NCI-H1694 (cell line): ENCODE measurements at places on chromosomes 5 and 9.

- DNase-seq = no peak
Measured at GRCh38 chr9:97808972-97809371, 44.1 kb upstream of the FOXE1 start.

- no peak for DNase-seq
Measured at GRCh38 chr5:172245046-172245445, 38.5 kb downstream of the UBTD2 start.

DNA sequence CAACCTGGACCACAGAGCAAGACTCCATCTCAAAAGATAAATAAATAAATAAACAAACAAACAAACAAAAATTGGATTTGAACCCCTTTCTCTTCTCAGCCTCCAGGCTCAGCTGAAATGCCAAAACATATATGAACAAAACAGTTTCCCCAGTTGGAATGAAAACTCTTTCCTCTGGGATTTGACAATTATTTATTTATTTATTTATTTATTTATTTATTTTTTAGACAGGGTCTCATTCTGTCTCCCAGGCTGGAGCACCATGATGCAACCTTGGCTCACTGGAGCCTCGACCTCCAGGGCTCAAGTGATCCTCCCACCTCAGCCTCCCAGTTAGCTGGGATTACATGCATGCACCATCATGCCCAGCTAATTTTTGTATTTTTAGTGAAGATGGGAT is 6.0 kb upstream of the STXBP1 start:
- DNase-seq = no peak

DNA sequence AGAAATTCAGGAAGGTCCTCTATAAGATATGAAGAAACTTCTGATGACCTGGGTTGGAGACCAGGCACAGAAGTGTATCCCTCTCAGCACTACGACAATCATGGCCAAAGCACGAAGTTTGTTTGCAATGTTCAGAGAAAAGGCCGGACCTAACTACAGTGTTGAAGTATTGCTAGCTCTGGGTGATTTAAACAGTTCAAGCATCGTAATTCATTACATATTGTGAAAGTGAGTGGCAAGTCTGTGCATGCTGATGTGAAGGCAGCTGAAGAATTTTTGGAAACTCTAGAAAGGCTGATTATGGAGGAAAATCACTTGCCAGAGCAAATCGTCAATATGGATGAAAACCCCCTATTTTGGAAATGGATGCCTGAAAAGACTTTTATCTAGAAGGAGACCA is 67.2 kb upstream of the PANK3 start:
- DNase-seq = no peak

GRCh38 chr9:129394886-129395279 is 216.8 kb upstream of the IER5L start:
- no peak for DNase-seq

DNA sequence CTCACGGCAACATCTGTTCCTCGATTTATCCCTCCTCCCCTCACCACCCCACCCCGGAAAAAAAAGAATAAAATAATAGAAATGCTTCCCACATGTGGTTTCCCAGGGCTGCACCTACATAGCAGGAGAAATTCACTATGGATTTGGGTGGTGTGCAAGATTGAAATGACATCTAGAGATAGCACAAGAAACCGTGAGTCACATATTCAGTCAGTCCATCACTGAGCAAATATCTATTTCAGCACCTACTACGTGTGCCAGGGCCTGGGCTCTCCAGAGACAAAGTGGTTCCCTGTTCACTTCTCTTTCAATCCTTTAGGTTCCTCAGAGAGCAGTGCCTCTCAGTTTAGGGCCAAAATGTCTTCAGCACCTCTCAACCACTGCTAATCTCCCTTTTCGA is 45.0 kb upstream of the TTC1 start:
- DNase-seq = no peak

- no peak for DNase-seq
Measured at GRCh38 chr9:75000835-75001234, 27.3 kb downstream of the CARNMT1 start.

GRCh38 chr9:8020186-8020585 is 220.6 kb upstream of the DMAC1 start:
- no peak for DNase-seq

DNA sequence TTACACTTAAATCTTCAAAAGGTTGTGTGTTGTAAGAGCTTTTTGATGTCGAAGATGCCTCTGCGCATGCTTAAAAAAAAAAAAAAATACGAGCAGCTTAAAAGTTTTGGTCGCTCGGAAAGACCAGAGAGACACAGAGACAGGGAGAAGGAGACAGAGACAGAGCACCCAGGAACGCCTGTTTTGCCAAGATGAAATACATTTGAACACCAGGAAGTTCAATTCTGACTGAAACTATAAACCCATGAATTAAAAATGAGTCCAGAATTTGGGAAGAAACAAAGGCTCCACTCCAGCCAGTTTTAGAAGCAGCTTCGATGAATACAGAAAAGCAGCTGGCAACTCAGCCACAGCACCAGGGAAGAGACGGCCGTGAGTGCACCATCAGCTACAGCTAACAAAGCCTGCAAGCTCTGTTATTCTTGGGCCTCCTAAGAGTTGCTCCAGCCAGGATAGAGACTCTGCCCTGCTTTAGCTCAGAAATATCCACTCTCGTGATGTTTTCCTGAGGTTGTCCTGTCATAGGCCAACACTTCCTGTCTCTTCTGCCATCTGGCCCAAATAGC is 2.5 kb upstream of the ZNF474 start:
- DNase-seq = no peak

- DNase-seq = no peak
Measured at GRCh38 chr5:174849426-174849825, 125.0 kb downstream of the MSX2 start.

DNA sequence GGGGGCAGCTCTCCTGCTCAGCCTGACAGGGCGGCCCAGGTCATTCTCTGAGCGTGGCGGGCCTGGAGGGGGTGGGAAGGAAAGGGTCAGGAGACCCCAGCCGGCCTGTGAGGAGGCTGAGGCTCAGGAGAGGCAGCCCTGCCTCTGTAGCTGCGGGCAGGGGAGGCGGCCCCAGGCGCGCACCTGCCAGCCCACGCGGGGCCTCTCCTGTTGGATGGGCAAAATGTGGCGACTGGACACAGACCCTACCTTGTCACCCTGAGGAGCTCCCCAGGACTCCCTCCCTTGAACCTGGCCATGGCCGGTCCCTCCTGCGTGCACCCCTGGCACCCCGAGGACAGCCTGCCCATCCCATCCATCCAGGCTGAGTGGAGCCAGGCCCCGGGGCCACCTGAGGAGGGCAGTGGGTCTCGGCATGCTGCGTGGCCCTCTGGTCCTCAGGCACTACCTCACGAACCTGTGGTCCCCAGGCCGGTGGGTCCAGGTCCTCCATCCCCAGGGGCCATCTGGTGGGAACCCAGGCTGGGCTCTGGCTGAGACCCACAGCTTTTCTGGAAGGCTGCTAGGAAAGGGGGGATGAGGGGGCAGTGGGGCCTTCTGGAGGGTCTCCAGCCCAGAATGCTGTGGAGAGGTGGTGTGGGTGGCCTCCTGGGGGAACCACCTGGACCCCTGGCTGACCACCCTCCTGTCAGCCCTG is 15.1 kb upstream of the NRARP start:
- no peak for DNase-seq

DNA sequence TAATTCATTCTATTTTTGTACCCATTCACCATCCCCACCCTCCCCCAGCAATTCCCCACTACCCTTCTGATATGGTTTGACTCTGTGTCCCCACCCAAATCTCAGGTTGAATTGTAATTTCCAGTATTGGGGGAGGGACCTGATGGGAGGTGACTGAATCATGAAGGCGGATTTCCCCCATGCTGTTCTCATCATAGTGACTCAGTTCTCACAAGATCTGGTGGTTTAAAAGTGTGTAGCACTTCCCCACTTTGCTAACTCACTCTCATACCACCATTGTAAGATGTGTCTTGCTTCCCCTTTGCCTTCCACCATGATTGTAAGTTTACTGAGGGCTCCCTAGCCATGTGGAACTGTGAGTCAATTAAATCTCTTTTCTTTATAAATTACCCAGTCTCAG is 25.9 kb upstream of the TESK1 start:
- DNase-seq = no peak

- DNase-seq = no peak
Measured at GRCh38 chr9:124852829-124853531, at the start of gene WDR38. WDR38 (plus strand) TSS chr9:124853460; CDS start chr9:124853532, 72 bp downstream.

- no peak for DNase-seq
Measured at GRCh38 chr9:109417585-109418544, 80.2 kb downstream of the PTPN3 start.

- no peak for DNase-seq
Measured at GRCh38 chr9:6921315-6921714, 163.5 kb downstream of the KDM4C start.

GRCh38 chr9:71663216-71663615 is 105.1 kb downstream of the CEMIP2 start:
- no peak for DNase-seq

DNA sequence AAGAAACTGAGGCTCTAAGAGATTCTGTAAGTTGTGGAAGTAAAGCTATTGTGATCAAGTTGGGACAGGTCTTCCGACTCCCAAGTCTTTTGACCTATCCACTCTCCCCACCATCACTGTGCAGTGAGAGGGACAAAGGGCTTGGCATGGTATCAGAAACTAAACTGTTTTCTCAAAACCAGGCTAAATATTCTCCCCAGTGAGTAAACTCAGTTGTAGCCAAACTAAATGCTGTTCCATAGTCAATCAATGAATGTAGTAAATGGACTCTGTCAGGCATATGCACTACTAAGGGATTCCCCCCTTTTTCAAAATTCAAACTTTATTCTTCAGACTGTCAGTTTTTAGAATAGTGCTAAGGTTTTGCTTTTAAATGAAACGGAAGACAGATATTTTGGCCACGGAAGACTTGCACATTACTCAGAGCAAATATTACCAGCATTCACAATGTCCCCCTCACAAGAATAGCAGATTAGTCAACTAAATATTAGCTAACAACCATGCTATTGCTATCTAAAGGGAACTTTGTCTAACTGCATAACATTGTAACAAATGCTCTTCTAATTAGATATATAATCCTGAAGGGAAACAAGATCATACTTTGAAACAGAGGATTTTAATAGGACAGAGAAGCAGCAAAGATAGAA is 7.1 kb downstream of the PRKAA1 start:
- no peak for DNase-seq

GRCh38 chr9:82127465-82127864 is 138.9 kb downstream of the SPATA31D1 start:
- DNase-seq = no peak

DNA sequence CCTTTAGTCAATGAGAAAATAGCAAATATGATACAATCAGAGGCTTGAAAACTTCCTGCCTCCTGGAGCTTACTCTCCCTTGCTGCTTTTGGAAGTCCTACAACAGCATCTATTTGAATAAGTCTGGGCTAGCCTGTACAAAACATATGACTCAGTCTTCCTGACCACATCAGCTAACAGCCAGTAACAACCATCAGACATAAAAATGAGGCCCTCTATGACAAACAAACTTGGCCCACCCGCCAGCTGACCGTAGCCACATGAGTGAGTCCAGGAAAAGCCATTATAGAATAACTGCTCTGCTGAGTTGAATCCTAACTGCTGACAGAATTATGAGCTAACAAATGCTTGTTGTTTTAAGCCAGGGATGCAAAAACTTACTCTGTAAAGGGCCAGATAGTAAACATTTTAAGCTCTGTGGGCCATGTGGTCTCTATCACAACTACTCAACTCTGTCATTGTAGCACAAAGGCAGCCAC is 347.6 kb downstream of the PTPRD start:
- DNase-seq = no peak

GRCh38 chr5:677131-678101 is 15.7 kb downstream of the TPPP start:
- DNase-seq = no peak

DNA sequence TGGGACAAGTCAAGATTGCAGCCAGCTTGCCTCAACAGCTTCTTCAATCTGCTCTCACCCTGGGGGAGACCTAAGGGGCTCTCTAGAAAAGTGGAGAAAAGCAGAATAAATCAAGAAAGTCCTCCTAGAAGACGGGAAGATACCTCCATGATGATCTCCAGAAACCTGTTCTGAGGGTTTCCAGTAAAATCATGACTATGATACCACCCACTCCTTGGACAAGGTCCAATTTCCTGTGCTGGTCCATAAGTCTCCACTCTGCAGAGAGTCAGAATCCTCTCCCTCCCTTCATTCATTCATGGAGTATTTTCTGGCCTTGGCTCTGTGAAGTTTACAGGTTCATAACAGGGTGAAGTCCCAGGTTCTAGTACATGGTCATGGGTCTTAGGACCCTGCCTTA is 168.6 kb downstream of the SLC12A2 start:
- no peak for DNase-seq

GRCh38 chr5:105619725-105620124 is 2051.0 kb downstream of the EFNA5 start:
- no peak for DNase-seq

DNA sequence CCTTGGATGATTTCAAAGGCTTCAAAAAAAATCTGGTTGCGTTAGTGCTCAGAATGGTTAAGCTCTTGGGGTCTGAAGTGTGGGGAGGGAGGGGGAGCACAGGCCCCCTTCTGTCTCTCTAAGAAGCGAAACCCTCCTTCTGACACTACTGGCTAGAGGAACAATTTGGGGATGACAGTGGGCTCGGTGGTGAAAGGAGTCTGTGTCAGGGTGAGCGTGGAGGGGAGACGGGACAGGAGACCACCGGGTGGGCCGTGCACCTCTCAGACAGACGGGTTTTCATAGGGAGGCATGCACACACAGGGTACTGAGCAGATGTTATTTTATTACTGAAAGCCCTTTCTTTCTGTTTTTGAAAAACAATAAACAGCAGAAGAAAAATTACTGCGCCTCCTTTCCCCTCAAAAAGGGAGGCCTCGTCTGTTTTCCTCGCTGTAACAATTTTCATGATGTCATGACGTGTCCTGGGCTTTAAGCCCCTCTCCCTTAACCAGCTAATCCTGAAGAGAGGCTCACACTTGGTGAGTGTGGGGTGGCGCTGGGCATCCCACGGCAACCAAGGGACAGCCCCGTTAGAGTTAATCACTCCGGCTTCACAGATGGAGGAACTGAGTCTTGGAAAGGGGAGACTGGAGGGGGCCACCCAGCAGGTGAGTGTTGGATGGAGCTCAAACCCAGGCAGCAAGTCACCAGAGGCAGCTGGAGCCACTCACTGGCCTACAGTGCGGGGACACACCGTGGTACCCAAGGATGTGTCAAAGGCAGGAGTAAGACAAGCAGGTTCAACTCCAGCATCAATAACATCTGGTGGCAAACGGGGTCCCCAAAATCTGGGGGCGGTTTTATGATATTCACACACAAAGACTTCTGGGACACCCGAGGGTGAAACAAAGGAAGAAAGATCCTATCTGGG is 53.4 kb downstream of the PTCH1 start:
- no peak for DNase-seq

GRCh38 chr5:116176121-116176520 is 91.3 kb downstream of the COMMD10 start:
- no peak for DNase-seq

DNA sequence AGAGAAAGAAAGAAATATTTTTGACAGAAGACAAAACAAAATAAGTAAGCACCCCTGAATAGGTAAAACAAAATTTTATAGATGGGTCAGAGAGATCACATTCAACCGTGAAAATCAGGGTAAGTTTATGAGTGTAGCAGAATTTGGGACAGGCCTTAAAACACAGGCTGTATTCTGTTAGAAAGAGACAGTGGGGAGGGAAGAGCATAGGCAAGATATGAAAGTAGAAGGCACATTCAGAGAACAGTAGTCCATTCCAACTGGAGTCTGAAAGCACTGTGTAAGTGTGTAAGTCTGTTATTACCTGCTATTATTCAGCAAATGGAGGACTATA is 38.6 kb downstream of the MRPS27 start:
- no peak for DNase-seq
